Peyer's patch (tissue), 4 donors: ENCODE measurements at places on chromosomes 7 and 10.

DNA sequence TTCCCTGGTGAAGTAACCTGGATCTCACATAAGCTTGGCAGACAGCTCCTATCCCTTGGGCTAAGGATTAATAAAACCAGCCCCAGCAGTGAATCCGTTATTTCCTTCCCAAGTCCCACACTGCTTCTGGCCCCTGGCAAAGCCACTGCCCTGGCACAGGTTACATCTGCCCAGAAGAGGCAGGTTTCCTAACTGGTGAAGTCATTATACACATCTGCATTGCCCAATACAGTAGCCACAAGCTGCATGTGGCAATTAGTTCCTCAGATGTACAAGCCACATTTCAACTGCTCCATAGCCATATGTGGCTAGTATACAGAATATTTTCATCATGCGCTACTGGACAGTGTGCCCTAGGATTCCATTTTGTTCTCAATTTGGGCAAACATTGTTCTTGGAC is 273.0 kb downstream of the GRM8 start:
- DNase-seq = no peak

DNA sequence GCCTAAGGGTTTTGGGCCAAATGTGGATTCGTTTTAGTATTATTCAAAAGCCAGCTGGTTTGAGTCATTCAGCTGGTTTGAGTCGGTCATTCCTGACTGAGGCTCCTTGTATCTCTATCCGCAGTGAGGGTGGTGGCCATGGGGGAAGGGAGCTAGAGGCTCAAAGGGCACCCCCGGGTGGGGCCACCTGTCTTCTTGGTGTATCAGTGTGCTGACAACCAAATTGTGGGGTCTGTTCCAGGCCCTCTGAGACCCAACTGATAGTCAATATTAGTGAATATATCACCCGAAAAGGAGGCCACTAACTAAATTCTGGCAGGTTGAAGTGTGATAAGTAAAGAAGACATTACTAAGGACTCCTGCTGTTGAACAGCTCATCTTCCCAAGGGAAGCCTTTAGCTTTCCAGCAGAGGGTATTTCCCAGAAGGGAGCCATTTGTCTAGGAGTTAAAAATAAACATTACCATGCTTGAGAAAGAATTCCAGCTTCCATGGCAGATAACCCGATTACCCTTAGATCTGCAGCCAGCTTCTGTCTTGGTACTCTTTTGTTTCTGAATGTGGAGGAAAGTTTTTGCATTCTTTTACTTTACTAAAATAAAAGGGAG is 29.9 kb upstream of the DDX50 start:
- DNase-seq = no peak

- DNase-seq = peak; percentile 44
These were observed 82.7 kb downstream of the GLRX3 start for GRCh38 chr10:130218936-130219335.

GRCh38 chr7:28731092-28731658 is 227.0 kb downstream of the TRIL start:
- no peak for DNase-seq

DNA sequence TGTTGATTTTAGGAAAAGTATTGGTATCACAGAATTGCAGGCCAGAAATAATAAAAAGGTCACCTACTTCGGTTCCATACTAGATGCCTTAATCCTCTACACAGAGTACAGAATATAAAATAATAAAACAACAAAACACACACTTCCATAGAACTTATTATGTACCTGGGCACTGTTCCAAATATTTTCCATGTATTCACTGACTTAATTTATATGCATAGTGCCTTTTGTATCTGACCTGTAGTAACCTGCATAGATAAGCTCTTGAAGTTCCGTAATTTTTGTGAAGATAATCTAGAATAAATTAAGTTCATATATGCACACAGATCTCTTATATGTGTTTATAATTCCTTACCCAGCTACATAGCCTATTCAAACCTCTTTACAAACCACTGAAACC is 78.3 kb downstream of the RAPGEF5 start:
- no peak for DNase-seq

DNA sequence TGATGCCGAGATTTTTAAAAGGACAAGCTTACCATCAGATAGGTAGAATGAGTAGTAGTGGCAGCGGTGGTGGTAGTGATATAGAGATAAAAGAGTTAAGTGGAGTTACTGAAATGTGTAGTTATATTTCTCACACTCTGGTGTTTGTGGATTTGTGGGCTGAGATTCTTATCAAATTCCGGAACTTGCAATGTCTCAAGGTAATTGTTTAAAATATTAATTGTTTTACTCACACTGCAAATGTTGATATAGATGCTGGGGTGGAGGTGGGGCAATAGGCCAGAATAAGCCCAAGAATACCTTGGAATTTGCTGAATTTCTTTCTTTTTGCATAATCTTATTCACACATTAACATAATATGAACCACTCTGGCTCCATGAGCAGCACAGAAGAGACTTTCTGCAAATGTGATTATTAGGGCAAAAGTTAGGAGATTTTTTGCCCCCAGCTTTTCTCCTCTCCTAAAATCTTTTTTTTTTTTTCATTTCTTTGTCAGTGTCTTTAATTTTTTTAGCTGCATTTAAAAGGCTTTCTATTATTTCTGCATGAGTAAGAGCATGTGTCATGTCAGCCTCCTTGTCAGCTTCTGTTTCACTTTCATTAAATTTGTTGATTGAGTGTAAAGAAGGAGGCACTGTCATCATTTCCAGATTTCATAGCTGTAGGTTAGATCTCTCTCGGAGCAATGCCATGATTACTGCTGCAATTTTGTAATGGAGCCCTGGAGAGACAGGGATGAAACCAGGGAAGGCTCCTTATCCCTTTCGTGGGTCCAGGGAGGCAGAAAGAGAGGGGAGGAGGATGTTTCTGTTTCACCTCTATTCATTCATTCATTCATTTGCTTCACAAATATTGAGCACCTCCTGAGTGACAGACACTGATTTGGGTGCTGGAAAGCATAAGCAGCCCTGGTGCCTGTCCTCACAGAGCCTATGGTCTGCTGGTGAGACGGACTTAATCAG is 13.1 kb upstream of the SGMS1 start:
- DNase-seq = no peak

GRCh38 chr10:109862041-109862440 is 61.3 kb downstream of the XPNPEP1 start:
- no peak for DNase-seq

DNA sequence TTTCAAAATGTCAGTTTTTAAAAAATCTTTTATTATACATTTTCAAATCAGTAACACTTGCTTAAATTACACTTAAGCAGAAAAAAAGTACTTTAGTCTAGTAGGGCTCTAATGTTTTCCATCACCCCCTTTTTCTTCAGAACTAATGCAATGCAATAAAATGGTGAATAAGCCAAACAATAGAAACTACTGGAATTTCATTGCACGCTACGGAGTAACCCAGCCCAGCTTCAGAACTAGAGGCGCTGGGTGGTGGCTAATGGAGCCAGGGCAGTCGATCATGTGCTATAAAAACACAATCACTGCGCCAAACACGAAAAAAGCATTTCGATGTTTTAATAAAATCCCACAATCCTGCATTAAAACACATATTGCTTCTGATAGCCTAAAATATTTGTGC is 59.9 kb upstream of the ODAD2 start:
- DNase-seq = no peak
